ENCODE measurements at places on chromosomes 16 and 17.

GRCh38 chr16:1546430-1546829, 13.0 kb downstream of the TMEM204 start:
- no peak for DNase-seq

DNA sequence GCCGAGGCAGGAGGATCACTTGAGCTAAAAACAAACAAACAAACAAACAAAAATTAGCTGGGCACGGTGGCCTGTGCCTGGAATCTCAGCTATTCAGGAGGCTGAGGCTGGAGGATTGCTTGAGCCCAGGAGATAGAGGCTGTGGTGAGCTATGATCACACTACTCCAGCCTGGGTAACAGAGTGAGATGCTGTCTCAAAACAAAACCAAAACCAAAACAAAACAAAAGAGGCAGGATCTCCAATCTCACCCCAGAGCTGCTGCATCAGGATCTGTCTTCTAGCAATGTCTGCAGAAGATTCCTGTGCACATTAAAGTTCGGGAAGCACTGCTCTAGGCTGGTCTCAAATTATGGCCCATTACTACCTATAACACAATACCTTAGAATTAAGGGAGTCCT, 43.1 kb downstream of the MAP2K6 start:
- no peak for DNase-seq

- no peak for DNase-seq
Measured at GRCh38 chr17:51820252-51820651, 338.3 kb downstream of the CA10 start.

DNA sequence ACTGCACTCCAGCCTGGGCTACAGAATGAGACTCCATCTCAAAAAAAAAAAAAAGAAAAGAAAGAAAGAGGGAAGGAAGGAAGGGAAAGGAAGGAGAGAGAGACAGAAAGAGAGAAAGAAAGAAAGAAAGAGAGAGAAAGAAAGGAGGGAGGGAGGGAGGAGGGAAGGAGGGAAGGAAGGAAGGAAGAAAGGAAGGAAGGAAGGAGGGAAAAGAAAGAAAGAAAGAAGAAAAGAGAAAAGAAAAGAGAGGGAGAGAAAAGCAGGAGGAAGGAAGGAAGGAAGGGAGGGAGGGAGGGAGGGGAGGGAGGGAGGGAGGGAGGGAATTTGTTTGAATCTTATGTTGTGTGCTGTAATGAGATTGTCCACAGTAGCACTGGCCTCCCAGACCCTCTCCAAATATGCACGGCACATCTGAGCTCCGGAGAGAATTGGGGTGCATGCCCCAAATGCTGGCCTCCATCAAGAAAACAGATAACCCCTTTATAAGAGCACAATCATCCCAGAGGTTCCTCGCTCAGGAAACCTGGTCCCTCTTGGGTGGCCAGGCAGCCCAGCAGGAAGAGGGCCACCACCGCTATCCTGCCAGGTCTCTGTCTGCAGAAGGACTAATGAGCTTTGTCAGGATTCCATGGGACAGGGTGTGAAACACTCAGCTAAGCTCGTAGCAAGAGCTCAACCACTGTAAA, 8.8 kb upstream of the EIF1 start:
- no peak for DNase-seq

DNA sequence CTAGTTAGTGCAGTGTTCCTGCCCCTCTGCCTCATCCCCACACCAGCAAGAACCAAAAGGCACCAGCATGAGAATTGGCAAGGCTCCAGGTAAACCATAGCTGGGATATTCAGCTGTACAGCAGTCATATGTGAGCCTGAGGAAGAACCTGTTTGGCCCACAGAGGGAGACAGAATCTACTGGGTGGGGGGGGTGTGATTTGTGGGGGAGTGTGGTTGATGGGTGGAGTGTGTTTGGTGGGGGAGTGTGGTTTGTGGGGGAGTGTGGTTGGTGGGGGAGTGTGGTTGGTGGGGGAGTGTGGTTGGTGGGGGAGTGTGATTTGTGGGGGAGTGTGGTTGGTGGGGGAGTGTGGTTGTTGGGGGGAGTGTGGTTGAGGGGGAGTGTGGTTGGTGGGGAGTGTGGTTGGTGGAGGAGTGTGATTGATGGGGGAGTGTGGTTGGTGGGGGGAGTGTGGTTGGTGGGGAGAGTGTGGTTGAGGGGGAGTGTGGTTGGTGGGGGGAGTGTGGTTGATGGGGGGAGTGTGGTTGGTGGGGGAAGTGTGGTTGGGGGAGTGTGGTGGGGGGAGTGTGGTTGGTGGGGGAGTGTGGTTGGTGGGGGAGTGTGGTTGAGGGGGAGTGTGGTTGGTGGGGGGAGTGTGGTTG, 19.5 kb downstream of the MINK1 start:
- DNase-seq, result no peak

DNA sequence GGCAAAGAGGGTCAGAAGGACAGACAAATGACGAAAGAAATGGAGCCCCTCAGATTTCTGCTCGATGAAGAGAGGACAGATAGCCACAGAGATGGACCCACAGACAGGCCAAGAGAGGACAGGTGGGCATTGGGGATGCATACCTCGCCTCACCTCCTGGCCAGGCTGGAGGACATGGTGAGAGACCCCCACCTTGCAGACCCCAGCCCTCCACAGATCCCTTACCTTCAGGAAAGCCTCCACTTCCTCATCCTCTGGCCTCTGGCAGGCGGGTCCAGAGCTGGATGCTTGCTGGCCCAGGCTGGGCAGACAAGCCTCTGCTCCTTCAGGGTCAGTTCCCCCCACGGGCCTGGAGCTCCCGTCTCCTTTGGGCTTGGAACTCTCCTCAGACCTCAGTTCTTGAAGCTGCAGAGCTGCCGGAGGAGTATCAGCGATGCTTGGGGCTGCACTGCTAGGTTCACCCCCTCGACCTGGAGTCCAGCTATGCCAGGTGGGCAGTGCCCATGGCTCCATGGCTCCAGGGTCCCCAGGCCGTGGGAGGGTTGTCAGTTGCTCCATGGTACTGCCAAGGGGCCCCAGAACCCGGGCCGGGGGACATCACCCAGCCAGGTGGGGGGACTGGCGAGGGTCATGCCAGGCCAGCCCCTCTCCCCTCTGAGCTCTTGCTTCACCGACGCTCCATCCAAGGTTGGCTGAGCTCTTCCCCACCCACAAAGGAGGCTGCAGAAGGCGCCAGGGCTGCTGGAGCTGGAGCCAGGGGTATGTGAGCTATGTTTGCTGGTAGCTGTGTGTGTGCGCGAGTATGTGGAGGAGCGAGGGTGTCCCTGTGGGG, 1.0 kb downstream of the TSPOAP1 start:
- DNase-seq, result no peak

GRCh38 chr17:61658183-61658582, 67.2 kb upstream of the NACA2 start:
- no peak for DNase-seq

- no peak for DNase-seq
Measured at GRCh38 chr17:76027159-76027839, at the start of gene EVPL. EVPL (minus strand) TSS chr17:76027306; CDS start chr17:76027198, 108 bp downstream.

DNA sequence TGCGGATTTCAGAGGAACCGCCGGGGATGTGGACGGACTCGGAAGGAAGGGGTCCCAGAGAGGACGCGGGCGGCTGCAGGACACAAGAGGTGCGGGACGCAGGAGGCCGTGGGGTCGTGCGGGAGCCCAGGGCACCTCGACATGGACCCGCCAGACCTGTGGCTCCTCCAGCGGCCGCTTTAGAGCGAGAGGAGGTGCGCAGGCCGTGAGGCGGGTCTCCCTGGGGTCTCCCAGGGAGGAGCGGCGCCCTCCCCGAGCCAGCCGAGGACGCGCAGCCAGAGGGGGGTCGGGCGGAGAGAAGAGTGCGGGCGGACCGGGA, 6.8 kb upstream of the FLYWCH1 start:
- peak; percentile 19 for DNase-seq

- no peak for DNase-seq
Measured at GRCh38 chr17:6254036-6254435, 180.9 kb downstream of the AIPL1 start.

DNA sequence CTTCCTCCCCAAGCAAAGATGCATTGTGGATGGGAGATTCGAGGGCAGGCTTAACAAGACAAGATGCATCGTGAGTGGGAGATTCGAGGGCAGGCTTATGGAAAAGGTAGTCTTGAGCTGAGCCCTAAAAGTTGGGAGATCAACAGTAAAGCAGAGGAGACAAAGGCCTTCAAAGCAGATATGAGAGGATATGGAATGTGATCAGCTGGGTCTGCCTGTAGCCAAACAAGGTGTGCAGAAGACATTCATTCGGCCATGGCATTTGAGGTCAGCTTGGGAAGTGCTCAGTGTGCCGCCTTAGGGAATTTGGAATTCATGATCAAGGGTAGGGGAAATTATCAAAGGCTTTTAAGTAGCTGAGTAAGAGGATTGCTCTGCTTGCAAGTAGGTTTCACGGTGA, 39.5 kb downstream of the DNAH9 start:
- DNase-seq, result no peak

DNA sequence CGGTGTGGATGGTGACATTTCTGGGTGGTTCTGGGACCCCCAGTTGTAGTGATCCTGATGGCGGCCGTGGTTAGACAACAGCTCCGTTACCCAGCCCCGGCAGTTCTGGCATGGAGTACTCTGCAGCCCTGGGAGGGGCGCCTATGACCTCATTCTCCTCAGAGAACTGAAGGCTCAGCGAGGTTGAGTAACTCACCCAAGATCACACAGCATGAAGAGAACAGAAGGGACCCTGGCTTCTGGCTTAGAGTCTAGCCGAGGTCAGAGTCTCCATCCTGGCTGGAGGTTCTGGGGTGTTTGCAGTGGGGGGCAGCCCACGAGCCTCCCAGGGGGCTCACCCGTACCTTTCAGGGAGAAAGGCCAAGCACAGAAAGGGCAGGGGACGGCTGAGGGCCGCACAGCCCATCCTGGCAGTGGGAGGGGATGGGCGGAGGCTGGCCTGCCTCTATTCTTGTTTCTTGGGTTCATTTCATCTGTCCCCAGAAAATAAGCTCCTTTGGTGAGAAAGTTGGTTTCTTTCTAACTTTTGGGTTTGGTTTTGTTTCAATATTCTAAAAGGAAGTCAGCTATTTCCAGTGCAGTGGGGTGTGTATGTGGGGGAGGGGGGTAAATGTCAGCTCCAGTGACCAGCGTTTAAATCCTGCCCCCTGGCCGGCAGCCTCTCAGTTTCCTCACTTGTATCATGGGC, 13.2 kb downstream of the ZFPM1 start:
- no peak for DNase-seq

- no peak for DNase-seq
Measured at GRCh38 chr17:50360486-50361115, 12.4 kb downstream of the MRPL27 start.

DNA sequence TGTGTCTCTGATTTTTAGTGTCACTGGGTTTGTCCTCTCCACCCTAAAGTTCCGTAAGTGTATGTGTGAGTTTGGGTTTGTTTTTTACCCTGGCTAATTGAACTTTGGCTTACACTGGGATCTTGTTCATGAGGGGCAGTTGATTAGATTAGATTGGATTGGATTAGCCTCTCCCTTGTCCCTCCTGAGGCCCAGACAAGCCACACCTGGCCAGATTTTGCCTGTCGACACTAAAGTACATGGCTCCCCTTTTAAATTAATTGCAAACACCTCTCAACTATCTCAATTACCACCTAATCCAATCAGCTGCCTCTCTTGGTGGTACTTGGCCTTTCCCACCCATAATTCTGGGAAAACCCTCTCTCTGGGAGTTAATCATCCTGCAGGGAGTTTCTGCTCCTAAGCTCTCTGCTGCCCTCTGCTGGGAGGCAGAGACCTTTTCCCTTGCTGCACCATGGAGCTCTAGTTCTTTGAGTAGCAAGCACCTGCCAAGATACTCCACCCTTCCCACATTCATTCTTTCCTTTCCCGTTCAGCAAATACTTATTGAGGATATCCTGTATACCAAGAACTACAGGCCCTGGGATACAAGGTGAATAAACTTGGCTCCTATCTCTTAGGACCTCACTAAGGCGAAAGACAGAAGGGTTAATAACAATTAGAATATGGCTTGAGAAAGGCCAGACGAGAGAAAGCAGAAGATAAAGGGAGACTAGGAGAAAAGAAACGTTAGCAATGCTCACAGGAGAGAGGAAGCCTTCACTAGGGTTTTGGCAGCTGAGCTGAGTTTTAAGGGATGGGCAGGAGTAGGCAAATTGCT, 60.0 kb upstream of the MPHOSPH6 start:
- DNase-seq, result peak; percentile 45

DNA sequence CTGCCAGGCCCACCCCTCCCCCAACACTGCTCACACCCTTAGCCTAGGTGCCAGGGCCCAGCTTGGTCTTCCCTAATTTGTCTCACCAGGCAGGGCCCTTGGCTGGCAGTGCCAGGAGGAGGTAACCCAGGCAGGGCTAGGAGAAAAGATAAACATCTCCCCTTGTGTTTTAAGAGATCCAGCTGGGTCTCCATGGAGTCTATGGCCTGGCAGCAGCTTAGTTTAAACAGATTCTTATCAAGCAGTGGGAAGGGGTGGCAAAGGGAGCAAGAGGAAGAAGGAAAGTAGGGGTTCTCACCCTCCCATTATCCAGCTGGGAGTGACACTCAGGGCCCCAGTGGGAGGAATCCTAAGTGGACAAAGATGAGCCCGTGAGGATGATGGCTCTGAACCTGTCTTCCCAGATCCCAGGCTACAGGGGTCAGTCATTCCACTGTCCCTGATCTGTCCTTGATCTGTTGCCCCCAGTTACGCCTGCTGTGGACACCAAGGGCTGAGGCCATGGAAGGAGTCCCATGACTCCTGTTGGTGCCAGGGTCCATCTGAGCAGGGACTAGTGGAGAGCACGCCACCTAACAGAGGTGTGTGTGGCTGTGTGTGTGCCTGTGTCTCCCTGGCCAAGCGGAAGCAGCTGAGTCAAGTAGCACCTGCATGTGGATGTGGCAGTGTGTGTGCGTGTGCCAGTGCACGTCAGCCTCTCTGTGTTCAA, 47.4 kb upstream of the MEIOC start:
- DNase-seq, result no peak

- DNase-seq, result peak; percentile 4
Measured at GRCh38 chr17:36755586-36755985, 154.2 kb downstream of the MRM1 start.

- DNase-seq, result no peak
Measured at GRCh38 chr17:5694551-5694950, 110.2 kb upstream of the NLRP1 start.

GRCh38 chr16:11145819-11146211, 110.2 kb downstream of the SOCS1 start:
- no peak for DNase-seq

DNA sequence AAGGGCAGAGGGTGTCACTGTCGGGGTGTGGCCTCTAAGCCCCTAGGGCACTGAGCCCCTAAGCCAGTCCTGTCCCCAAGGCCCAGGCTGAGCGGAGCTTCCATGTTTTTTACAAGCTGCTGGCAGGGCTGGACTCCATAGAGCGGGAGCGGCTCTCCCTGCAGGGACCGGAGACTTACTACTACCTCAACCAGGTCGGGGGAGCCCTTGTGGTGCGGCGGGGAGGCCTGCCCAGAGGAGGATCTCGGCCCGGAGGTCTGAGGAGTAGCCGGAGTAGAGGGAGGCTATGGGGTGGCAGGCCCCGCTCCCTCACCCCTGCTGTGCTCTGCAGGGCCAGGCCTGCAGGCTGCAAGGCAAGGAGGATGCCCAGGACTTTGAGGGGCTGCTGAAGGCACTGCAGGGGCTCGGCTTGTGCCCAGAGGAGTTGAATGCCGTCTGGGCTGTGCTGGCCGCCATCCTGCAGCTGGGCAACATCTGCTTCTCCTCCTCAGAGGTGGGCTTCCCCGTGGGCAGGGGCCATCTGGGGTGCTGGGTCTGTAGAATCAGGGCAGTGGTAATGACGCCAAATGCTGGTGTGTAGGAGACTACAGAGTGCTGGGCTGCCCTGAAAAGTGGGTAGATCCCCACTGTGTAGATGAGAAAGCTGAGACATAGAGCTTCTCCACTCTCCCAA, 4.9 kb downstream of the MYO15B start:
- no peak for DNase-seq

Data from activated T-cell treated with anti-CD3 and anti-CD28 coated beads for 24 hours (primary cell).